T-helper 2 cell (primary cell): ENCODE measurements at places on chromosomes 4 and X.

GRCh38 chrX:20495575-20495974 is 228.9 kb upstream of the RPS6KA3 start:
- DNase-seq = no peak

- no peak for DNase-seq
Observed at GRCh38 chr4:52752936-52753335, 1.7 kb upstream of the ERVMER34-1 start.

DNA sequence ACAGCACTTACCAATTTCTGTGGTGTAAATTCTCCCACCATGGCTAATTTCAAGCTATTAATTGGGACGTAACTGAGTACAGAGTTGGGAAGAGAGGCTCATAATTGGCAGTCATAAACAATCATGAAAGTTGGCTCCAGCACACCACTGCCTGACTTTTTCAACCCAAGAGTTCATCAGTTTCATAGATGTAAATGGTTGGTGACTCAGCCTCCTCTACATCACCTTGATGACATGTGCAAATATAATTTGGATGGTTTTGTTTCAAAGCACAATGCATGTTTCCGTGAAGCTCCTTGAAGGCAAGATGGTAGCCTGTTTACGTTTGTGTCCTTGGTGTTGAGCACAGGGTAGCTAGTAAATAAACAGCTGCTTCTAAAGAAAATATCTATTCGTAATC is 235.1 kb downstream of the LDB2 start:
- no peak for DNase-seq

DNA sequence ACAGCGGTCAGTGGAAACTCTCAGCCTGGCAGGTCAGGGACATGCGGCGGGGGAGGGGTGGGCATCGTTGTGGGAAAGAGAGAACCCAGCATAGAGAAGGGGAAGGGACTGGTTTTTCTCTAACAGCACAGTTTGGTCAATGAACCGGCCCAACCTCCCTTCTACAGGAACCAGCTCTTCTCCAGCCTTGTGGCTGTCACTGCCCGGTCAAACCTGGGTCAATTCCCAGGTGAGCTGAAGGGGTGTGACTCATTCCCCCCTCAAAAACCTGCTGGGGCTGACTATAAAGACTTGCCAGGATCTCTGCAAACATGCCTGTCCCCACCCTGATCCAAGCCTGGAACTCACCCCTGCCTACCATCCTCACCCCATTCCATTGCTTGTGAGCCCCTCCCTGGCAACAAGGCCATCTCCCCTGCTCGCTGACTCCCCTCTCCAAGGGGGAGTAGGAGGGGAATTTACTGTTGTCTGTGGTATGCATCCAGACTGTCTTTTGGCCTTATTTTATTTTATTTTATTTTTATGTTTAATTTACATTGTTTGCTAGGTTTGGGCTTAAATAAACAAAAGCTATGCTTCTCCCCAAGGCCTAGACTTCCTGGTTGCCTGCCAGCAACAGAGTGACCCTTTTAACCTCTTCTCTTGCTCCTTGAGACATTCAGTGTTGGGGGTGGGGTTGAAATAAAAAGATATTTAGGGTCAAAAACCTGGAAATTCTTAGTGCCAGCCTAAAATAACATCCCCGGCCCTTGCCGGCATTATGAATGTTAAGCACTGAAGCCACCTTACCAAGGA is 49.6 kb downstream of the TSC22D3 start:
- no peak for DNase-seq

DNA sequence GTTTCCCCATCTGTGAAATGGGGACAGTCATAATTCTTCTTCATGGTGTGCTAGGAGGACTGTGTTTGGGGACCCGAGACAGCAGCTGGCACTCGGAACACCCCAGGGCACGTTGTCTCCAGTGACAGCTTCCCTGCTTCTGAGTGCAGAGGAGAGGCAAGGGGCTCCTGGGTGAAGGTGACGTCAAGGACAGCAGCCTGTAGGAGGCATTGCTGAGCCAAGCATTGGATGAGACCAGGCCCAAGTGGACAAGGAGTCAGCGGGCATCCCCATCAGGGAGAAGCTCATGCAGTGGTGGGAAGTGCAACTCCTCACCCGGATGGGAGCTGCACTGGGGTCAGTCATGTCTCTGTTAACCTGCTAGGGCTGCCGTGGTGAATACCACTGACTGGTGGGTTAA is 46.1 kb downstream of the EVC start:
- DNase-seq = no peak

DNA sequence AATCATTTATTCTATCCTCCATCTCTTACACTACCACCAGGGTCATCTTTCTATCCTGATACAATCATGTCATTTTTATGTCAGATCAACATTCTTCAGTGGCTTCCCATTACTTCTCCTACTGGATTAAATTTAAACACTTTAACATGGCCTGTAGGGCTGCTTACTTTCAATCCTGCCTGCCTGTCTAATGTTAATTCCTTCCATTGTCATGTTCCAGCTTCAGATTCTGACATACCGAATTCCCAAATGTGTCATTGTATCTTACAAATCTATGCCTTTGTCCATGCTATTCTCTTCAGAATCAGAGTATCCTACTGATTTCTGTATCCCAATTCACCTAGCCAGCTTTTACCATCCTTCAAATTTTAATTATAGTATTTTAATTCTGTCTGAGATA is 49.9 kb upstream of the FHDC1 start:
- DNase-seq = no peak

- DNase-seq = no peak
Observed at GRCh38 chr4:177879851-177880250, 437.6 kb upstream of the AGA start.

GRCh38 chr4:8537041-8537461 is 43.1 kb upstream of the GPR78 start:
- DNase-seq = peak; percentile 12

DNA sequence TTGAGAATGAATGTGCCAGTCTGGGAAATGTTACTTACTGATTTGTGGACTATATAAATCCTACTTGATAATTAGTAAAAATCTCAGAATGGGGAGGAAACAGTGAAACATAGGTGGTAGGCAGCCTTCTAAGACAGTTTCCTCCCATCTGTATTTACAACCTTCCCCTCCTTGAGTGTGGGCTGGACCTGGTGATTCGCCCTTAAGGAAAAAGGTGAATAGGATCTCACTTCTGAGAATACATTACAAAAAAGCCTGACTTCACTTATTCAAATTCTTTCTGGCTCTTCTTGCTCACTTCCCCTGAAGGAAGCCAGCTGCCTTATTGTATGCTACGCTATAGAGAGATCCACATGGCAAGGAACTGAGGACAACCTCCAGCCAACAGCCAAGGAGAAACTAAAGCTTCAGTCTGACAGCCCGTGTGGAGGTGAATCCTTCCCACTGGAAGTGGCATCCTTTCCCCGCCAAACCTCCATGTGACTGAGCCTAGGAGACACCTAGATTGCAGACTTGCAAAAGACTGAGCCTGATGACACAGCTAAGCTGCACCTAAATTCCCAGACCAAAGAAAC is 585.0 kb downstream of the STPG2 start:
- no peak for DNase-seq

GRCh38 chrX:119763181-119763580 is 4.8 kb downstream of the SOWAHD start:
- no peak for DNase-seq

GRCh38 chr4:86400216-86400615 is 40.4 kb upstream of the MAPK10 start:
- no peak for DNase-seq

DNA sequence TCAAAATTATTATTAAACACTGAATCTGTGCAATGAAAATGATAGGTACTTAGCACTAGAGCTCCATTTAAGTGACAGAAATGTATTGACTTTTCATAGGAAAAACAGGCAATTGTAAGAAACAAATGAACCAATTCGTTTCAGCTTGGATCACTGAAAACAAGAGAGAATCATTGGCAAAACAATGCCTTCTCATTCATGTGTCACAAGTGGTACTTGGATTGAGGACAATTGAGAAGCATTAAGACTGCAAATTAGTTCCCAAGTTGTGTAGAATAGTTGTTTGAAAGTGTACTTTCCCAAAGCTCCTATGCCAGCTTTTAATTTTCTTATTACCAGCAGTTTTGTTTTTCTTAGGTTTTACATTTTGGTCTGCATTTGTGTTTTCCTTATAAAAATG is 20.6 kb downstream of the CNKSR2 start:
- no peak for DNase-seq

DNA sequence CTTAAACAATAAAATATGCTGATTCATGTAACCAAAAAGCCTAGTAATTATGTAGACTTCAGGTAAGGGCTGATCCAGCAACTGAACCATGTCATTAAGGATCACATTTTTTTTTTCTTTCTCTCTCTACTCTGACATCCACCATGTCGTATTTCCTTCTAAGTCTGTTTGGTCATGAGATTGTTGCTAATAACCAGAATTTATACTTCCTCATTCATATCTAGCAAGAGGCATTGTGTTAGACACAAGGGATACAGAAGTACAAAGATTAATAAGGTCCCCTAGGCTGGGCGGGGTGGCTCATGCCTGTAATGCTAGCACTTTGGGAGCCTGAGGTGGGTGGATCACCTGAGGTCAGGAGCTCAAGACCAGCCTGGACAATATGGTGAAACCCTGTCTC is 24.1 kb downstream of the PHEX start:
- no peak for DNase-seq

DNA sequence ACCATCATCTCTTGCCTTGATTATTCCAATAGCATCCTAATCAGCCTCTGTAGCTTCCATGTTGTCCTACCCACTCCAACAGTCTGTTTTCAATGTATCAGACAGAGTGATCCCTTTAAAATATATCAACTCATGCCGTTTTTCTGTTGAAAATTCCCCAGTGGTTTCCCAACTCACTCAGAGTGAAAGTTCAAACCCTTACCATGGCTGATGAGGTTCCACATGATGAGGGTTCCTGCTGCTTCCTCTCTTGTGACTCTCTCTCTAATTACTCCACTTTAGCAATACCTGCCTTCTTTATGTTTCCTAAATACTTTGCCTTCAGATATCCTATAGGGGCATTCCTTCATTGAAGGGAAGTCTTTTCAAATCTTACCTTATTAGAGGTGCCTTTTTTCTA is 334.7 kb downstream of the PPP1R2C start:
- DNase-seq = no peak

GRCh38 chrX:109707319-109707718 is 25.7 kb downstream of the ACSL4 start:
- DNase-seq = no peak

DNA sequence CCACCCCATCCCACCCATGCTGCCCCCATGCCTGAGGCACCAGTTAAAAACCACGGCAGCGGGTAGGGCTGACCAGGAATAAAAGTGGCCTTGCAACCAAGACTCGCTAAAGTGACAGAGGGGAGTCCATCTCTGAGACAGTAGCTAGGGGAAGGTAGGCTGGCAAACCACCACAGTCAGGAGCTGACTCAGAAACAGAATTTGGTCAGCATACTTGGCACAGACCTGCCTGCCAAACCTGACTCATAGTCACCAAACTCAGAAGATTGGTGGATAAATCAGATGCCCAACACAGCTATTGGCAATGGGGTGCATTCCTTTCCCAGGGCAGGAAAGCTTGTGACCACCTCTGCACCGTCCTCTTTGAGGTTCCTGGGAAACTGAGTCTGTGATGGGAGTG is 193.8 kb downstream of the BCOR start:
- no peak for DNase-seq

GRCh38 chrX:49915361-49916222 is 6.8 kb upstream of the CLCN5 start:
- no peak for DNase-seq

DNA sequence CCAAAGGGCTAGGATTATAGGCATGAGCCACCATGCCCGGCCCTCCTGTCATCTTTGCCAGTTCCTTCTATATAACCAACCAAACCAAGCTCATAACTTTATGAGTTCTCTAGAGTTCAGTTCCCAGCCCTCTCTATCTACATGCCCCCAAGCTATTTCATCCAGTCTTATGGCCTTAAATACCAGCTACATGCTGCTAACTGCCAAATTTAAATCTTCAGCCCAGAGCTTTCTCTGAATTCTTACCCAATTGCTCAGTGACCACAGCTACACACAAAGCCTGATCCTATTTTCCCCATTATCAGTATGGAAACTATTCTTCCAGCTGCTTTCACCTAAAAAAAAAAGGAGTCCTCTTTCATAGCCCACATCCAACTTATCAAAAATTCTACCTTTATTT is 23.1 kb downstream of the TMEM184C start:
- DNase-seq = no peak

GRCh38 chr4:71147261-71147660 is 153.8 kb downstream of the DCK start:
- no peak for DNase-seq

DNA sequence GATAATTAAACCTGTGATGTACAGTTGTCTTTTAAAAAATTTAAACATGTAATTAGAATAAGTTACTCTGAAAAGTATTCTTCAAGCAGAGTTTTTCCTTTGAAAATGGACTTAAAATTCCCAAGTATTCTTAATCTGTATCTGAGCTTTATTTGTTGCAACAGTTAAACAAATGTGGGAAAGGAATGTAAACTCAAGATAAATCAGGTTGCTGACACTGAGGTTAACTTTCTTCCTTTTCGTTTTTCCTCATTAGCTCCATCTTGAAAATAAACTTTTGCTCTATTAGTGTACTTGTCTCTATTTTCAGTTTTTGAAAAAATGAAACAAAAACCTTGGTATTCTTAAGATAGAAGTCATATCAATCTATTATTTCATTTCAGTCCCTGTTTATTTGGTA is 144.5 kb upstream of the BMPR1B start:
- no peak for DNase-seq

GRCh38 chr4:86233681-86234080 is 126.2 kb downstream of the MAPK10 start:
- no peak for DNase-seq

GRCh38 chrX:65644621-65645289 is 22.7 kb upstream of the MSN start:
- DNase-seq = no peak

- DNase-seq = no peak
Observed at GRCh38 chr4:48899950-48900349, 6.6 kb downstream of the OCIAD2 start.

GRCh38 chr4:80201252-80202151 is 4.2 kb downstream of the PRDM8 start:
- peak; percentile 44 for DNase-seq

DNA sequence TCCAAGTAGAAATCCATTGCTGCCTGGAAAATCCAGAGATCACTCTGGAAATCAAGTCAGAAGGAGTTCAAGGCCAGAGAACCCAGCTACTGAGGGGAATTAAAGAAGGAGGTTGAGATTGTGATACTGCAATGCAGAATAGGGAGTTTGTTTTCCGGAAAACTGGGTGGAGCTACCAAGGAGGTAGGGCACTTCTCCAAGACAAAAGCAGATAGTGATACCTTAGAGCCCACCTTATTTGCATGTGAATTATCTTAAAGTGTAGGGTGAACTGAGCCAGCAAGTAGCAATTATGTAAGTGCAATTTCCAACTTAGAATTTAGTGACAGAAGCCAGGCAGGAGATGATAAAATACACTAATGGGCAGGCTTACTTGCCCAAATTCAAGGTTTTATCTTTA is 178.9 kb downstream of the MID1 start:
- no peak for DNase-seq

DNA sequence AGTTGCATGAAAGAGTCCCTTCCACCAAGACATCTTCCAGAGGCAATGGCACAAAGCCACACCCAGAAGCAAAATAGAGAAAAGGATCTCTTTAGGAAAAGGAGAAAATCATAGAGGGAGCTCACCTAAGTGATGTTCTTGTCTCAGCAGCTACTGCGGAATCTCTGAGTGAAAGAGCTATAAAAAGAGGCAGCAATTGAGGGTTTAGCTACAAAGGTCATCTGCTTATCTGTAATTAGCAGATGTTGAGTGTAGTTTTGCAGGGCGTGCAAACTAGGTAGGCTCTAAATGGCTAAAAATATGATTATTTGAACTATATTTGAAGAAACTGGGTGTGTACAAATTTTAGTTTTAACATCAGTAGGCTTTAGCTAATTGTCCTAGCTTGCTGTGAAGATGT is 276.0 kb downstream of the HS3ST1 start:
- no peak for DNase-seq
